Coronary artery (tissue), 2 donors: ENCODE measurements at places on chromosomes 2 and 18.
A peak's percentile ranks its signal among the peaks of the same experiment; 100 is the strongest.

GRCh38 chr2:15313657-15314056, 247.5 kb downstream of the NBAS start:
- no peak for DNase-seq

GRCh38 chr18:77046409-77046808, 86.2 kb downstream of the MBP start:
- no peak for DNase-seq

GRCh38 chr18:10530852-10531251, 5.0 kb downstream of the NAPG start:
- DNase-seq: no peak

GRCh38 chr2:238114851-238115660, 14.9 kb downstream of the ESPNL start:
- DNase-seq: no peak

- DNase-seq: peak; percentile 75
Measured at GRCh38 chr2:208320686-208321085, 54.6 kb downstream of the PIKFYVE start.

- peak; percentile 65 for DNase-seq
Measured at GRCh38 chr2:120434492-120435308, 88.8 kb downstream of the INHBB start.
